ENCODE measurements at places on chromosomes 5 and 9. TPM values are rescaled to one million over a fixed set of nuclear protein-coding genes. Genes with fewer than 3 reads are reported as not detected.

DNA sequence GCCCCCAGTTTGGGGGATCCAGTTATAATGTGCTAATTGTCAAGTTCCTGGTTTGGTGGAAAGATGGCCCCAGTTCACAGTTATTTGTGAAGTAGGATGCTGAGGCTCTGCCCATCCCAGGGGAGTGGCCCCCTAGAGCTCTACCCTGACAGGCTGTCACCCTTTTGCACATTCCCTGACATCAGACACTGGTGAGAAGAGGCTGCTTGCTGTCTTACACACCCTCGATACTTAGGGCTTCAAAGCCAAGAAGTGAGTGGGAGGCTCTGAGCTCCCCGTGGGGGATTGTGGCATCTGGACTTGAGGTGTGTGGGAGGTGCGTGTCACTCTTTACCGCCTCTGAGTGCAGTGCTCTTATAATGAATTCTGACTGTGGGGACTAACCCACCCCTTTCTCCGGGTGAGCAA, 168.5 kb downstream of the DOCK2 start:
- DNase-seq = peak; percentile 30

GRCh38 chr5:165630261-165630778, 2124.9 kb downstream of the MAT2B start:
- DNase-seq = no peak

RAI14 gene
- total RNA-seq = 4.8 TPM

DNA sequence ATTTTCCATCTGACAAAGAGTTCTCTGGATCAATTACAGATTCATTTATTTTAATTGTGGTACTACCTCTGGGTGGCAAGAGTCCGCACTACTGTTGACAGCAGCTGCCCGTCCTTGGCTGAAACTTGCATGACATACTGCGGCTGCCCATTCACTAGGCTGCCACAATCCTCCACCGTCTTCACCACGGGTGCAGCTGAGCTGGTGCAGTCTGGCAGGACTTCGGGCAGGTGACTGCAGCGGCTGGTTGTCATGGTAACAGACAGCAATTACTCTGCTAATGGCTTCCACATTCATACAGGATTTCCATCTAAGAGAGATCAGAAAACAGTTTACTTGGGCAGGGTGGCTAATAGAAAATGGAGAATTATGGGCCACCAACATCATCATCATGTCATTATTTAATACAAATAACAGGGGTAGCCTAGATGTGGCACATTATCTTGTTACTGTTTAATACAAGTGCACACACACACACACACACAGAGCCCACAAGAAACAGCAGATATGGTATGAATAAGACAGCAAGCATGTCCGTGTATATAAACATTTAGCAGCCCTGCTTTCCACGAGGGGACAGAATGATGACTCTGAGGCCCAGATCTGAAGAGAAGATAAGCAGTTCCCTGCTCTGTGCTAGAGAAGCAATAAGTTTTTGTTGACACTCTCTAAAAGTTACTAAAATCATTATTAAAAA, 112.3 kb downstream of the MARCHF3 start:
- DNase-seq = no peak

RICTOR gene
- total RNA-seq = 14.1 TPM

DNA sequence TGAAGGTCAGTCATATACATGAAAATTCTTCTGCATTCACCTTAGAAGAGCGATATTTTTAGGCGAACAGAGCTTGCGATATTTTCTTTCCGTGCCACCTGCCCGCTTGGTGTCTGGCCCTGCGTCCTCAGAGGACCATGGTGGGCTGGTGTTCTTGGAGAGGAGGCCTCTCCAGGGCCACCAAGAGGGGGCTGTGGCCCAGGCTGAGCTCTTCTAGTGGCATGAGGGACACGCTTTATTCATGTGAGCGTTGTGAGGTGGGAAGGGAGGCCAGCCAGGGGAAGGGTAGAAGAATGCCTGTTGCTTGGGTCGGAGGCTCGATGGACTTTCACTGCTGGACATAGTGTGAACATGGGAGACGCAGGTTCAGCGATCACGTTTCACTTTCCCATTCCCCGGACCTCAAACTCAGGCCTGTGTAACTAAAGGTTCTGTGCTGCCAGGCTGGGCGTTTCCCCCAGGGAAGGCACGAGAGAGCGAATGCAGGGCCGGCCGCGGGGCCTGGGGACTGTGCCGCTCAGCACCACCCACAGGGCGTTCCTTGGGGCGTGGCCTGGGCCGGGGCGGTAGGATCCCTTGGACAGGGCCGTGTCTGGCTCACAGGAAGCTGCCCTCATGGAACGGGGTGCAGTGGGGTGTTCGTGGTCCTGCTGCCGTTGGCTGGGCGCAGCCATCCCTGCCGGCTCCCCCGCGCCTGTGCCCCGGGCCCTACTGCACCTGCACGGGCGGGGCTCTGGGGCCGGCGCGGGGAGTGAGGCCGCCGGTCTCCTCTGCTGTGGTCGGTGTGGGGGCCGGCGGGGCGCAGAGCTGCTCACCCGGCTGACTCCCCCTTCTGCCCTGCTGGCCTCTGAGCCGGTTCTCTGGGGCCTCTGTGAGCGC, 40.7 kb upstream of the CLPTM1L start:
- peak; percentile 73 for DNase-seq

DNA sequence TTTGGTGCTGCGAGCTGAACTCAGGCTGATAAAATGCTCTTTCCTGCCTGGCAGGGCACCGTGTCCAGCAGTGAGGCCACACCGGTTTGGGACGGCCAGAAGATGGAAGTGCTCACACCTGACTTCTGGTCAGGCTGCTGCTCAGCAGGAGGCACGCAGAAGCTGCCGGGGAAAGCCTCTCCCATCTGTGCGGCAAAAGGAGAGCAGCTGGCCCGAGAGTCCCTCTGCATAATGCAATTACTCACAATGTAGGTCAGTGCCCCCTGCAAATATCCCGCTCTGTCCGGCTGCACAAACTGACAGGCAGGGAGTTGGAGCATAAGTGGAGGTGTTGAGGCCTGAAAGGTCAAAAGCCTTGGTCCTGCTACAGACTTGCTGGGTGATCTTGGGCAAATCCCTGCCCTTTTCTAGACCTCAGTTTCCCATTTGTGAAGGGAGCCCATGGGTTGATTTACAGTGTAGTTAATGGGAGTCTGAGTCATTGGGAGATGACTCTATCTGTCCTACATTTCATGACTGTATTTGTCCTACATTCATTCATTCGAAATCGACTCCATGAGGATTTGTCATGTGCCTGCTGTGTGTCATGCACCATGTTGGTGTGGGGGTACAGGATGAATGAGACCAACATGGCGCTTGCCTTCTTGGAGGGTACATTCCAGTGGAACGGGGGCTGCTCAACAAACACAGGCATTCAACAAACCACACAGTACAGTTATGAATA, 61.8 kb upstream of the TBC1D2 start:
- DNase-seq = no peak

TAF11L10 gene
- not detected for total RNA-seq

ST8SIA4 gene
- 38.4 TPM for total RNA-seq

DNA sequence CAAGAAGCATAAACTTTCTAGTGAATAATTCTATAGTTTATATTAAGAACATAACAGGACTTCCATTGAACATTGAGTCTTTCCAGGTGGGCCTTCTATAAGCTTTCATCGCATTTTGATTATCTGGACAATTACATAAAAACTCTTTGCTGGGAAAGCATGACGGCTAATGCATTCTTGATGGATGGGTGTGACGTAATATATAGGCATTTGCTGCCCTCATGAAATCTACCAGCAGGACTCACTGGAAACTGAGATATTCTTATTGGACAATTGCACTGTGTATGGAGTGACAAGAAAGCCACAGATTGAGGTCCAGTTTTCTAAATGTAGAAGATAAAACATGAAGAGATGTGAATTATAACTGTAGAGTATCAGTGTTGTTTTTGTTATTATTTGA, 15.0 kb downstream of the PTPRD start:
- no peak for DNase-seq
